Prostate gland (tissue), 2 donors: ENCODE measurements at places on chromosomes 12 and 14. TPM values are rescaled to one million over a fixed set of nuclear protein-coding genes. Genes with fewer than 3 reads are reported as not detected.

The ANKLE2 gene
- total RNA-seq, result 82.4 TPM

DNA sequence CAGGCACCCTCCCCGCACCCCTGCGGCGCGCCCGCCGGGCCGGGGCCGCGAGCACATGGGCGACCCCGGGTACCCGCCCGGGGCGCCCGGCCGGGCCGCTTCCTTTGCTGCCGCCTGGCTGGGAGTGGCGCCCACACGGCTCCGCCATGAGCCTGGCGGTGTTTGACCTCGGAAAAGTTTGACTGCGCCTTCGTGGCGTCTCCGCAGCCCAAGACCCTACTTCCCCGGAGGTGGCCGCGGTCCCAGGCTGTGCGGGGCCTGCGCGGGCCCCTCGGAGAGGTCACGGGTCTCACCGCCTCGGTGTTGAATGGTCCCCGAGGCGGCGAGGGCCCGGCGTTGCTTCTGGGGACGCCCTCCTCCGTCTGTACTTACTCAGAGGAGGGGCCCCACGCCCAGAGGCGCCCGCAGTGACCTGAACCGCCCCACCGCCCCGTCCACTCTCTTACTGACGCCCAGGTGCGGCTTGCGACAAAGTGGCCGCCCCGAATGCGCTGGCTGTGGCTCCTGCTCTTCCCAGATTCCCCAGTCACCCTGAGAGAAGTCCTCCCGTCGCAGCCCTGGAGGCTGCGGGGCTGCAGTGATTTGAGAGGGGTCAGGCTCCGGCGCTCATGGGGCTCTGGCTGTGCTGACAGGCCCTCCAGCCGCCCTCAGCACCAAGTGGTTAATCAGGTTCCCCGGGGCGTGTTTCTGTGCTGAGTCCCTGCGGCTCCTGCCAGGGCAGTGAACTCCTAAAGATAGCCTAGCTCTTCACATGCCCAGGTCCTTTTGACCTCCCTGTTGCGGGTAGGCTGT is 5.8 kb downstream of the KMT5A start:
- peak; percentile 64 for DNase-seq

DNA sequence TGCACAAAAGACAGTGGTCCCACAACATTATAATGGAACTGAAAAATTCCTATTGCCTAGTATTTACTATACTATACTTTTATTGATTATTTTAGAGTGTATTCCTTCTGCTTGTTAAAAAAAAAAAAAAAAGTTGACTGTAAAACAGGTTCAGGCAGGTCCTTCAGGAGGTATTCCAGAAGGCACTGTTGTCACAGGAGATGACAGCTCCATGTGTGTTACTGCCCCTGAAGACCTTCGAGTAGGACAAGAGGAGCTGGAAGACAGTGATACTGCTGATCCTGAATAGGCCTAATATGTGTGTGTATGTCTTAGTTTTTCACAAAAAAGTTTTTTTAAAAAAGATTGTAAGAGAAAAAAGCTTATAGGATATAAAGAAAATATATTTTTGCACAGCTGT is 12.3 kb downstream of the UBE2N start:
- DNase-seq, result peak; percentile 27

The TRPV4 gene
- 8.0 TPM for total RNA-seq

DNA sequence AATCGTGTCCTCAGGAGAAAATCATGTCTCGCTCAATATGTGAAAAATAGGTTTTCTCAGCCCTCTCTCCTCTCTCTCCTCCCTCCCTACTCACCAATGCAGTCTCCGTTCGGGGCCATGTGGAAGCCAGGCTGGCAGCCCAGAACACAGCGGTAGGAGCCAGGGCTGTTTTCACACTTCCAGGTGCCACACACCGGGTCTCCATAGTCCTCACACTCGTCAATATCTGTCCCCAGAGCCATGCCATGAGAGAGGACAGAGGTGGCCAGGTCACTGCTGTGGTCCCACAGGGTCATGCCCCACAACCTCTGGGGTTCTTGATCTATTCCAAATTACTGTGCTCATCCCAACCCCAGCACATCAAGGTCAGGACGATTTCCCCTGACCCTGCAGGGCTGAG is 13.5 kb downstream of the ISCA2 start:
- no peak for DNase-seq

DNA sequence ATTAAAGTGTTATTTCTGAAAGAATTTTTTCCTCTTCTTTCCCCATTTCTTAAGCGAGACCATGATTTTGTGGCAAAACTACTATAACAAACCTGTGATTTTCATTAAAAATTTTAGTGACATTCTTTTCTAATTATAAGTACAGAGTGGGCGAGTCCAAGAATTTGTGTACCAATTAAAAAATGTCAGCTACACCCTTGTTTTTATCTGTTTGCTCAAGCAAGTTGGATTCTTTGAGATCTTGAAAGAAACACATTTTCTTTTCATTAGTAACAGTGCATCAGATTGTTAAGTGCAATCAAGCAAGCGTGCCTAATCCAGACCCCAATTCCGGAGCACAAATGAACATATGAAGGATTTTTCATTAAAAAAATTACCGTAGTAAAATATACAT is 338.8 kb upstream of the DDHD1 start:
- DNase-seq, result no peak

The RAN gene
- total RNA-seq, result 131 TPM

The KRT71 gene
- total RNA-seq, result not detected

- no peak for DNase-seq
Observed at GRCh38 chr12:122646517-122647217, 56.5 kb downstream of the HCAR2 start.

DNA sequence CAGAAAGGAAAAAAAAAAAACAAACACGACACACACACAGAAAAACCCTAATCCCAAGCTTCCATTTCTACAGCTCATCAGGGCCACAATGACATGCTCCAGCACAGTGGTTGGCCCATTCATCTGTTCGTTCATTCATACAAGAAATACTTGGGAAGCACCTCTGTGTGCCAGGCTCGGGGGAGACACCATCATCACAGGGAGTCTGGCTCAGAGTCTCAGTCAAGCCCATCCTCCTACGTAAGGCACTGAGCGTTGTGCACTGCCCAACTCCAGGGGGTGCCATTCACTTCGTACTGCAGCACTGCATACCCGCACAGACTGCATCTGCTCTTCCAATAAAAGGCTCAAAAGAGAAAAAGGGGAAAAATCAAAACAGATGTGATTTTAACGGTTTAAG is 15.3 kb downstream of the VPS37B start:
- no peak for DNase-seq

DNA sequence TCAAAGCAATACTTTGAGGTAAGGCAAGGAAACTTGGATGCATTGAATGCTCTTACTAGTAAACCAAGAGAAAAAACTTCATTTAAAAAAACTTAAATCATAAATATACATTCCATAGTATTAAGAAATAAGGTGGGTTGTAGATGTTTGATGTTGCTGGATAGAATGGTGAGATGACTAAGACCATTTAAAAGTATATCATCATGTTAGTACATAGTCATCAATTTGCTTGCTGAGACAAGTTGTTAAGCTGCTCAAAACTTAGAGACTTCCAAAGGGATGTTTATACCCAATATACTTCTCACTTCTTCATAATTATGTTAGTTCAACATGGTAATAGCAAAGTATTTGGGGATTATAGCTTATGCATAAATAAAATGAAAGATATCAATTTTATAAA is 675.5 kb upstream of the MGAT4C start:
- no peak for DNase-seq

GRCh38 chr12:12439636-12440035 is 82.8 kb downstream of the BORCS5 start:
- no peak for DNase-seq

- DNase-seq, result no peak
Observed at GRCh38 chr12:132813443-132813842, 15.2 kb downstream of the GOLGA3 start.

DNA sequence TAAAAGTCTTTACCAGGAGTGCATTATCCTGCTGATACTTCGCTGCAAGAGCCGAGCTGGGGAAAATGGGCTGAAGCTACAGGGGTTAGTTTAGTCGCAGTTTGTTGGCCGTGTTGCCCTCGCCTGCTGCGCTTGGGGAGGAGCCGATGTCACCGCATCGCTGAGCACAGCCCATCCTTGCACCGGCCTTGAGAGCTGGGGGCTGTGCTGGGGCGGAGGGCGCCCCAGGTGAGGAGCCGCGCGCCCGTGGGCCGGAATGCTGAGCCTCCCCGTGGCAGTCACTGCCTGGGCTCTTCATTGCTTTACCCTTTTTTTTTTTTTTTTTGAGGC is 50.0 kb downstream of the ADGRD1 start:
- DNase-seq, result no peak

DNA sequence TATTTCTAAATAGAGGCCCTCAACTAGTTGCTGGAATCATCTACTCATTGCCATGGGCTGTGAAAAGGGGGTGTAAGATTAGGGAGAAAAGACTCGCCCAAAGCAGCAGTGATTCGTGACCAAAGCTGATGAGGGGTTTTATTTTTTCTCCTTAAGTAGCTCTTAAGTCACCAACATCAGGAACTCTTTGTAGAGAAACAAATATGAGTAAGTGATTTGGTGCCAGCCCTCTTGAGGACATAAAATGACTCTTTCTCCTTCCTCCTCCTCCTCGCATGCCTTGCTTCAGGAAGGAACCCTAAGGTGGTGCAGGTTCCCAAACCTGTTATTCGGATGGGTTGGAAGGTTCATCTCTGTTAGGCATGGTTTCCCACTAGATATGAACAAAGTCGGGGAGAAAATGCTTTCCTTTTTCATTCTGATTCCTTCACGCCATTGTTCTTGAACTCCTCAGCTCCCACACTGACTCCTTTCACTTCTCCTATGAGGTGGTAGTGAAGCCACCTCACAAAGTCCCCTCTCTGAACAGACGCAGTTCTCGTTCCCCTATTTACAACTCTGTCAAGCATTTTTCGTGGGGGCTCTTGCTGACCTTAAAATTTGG is 113.4 kb downstream of the ETV6 start:
- DNase-seq, result no peak

The NYNRIN gene
- 26.5 TPM for total RNA-seq

- no peak for DNase-seq
Observed at GRCh38 chr12:66438601-66439000, 136.3 kb downstream of the HELB start.

- no peak for DNase-seq
Observed at GRCh38 chr12:53235164-53235563, 3.2 kb upstream of the RARG start.

GRCh38 chr12:95408201-95408600 is 65.8 kb upstream of the METAP2 start:
- DNase-seq, result no peak

DNA sequence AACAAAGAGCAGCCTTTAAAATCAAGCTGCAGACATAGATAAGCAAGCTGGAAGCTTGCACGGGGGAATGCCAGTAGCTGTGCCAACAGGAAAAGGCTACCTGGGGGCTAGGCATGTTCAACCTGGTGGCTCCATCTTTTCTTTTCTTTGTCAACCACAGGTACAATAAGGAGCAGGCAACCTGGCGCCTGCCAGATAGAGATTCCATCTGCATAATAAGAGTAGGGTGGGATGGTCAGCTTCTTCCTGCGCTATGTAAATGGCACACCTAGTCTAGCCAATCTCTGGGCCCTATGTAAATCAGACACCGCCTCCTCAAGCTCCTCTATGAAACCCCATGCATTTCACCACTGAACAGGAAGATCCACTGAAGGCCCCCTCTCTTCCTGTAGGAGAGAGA is 87.4 kb upstream of the PKP2 start:
- DNase-seq, result no peak

- no peak for DNase-seq
Observed at GRCh38 chr12:128421375-128421774, 154.4 kb downstream of the TMEM132C start.

DNA sequence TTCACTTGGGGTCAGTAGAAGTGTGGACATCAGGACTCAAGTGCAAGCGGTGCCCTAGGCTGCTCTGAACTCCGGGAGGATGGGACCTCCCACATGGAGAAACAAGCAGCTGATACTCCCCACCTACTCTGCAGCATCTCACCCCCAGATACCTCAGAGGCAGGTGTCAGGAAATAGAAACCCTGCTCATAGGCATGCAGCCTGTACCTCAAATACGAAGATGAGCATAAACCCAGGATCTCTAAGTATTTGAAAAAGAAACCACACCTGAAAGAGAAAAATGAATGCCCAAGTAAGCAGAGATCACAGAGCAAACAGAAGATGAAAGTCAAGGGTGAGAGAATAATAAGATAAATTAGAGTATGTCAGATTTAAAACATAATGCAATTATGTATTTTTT is 75.6 kb upstream of the WSCD2 start:
- DNase-seq, result no peak

The SYT1 gene
- total RNA-seq, result 11.5 TPM

The CLEC2A gene
- not detected for total RNA-seq

The COCH gene
- total RNA-seq, result 23.3 TPM

- DNase-seq, result no peak
Observed at GRCh38 chr12:89311703-89312293, 40.5 kb downstream of the DUSP6 start.

The OVCH1 gene
- total RNA-seq, result not detected

The PTPRO gene
- total RNA-seq, result 1.4 TPM

GRCh38 chr12:126763359-126763758 is 1503.6 kb upstream of the TMEM132C start:
- no peak for DNase-seq

The GLS2 gene
- 6.6 TPM for total RNA-seq

GRCh38 chr14:47660158-47660557 is 15.2 kb downstream of the MDGA2 start:
- DNase-seq, result no peak

The TSPAN19 gene
- total RNA-seq, result not detected

The CLEC4E gene
- 3.0 TPM for total RNA-seq

The KRT79 gene
- not detected for total RNA-seq

DNA sequence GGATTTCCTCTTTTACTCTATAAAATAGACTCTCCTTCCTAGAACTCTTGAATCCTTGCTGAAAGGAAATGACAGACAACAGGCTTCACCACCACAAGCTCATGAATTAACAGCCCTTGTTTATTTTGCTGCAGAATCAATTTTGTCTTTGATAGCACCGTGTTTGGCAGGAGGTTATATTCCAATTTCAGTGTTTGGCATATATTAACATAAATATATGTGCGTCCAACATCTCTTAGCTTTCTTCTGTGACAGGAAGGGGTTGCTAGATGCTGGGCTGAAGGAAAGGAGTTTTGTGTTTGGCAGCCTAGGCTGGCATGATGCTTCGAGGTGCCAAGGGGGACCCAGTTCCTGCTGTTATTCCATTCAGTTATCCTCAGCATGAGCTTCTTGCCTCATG is 126.4 kb downstream of the TMEM132C start:
- DNase-seq, result no peak

- DNase-seq, result no peak
Observed at GRCh38 chr12:4331842-4332241, 10.8 kb downstream of the TIGAR start.

- no peak for DNase-seq
Observed at GRCh38 chr14:90608929-90609341, 207.3 kb downstream of the TTC7B start.

The EID3 gene
- total RNA-seq, result 8.6 TPM

The KLHL28 gene
- total RNA-seq, result 7.4 TPM

The HOXC9 gene
- total RNA-seq, result 0.23 TPM

GRCh38 chr14:39025250-39025809 is 77.7 kb downstream of the SEC23A start:
- DNase-seq, result no peak

The FGF23 gene
- not detected for total RNA-seq

DNA sequence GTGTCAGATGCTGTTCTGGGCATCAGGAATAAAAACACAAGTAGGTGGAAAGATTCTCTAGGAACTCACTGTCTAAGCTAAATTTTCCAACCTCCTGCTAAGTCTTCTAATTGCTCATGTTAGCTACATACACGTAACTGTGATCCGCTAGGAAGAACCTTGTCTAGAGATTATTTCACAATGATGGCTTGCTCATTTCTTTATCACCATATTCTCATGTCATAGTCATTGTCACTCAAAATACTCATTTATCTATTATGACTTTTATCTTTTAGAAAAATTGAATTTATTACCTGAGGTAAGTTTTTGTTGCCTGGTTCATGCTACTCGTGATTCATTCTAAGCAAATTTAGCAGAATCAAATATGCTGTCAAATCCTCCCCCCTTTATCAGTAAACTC is 1402.4 kb upstream of the FLRT2 start:
- no peak for DNase-seq
